Fibroblast of skin of scalp (primary cell): ENCODE measurements at places on chromosomes 2 and 18.

GRCh38 chr2:163595028-163595427 lies 140.8 kb downstream of the FIGN start:
- no peak for DNase-seq

DNA sequence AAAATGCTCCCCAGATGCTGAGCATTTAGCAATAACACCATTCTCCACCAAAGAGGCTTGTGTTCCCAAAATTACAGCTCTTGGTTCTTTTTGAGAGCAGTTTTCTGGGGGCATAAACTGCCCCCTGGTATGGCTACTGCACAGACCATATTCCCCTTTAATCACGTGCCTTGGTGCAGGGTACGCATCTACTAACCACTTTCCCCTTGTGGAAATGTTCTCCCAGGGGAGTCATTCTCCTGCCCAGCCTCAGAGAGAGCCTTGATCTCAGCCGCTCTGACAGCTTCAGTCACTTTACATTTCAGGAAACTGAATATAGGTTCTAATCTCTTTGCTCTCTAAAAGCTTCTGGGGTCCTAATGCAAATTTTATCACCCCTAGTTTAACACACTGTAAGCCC lies 44.7 kb upstream of the EML6 start:
- no peak for DNase-seq

GRCh38 chr18:46449033-46449432 lies 208.0 kb downstream of the LOXHD1 start:
- no peak for DNase-seq

GRCh38 chr18:57431467-57432080 lies 3.6 kb upstream of the ONECUT2 start:
- DNase-seq = no peak

- DNase-seq = peak; percentile 8
Measured at GRCh38 chr2:203080447-203081045, 65.9 kb downstream of the NBEAL1 start.

- DNase-seq = no peak
Measured at GRCh38 chr2:67066782-67067181, 330.4 kb upstream of the ETAA1 start.

DNA sequence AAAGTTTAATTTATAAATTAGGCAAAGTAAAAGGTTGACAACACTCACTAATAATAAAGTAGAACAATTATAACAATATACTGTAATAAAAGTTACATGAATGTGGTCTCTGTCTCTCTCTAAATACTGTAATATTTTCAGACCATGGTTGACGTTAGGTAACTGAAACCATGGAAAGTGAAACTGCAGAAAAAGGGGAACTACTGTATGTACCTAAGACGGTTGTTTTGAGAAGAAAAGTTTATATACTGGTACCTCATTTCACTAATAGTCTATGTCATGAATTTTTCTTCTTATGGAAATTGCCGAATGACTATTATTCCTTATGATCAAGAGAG lies 166.7 kb upstream of the ZNF521 start:
- DNase-seq = no peak

GRCh38 chr2:101946372-101947039 lies 45.3 kb upstream of the IL1R2 start:
- peak; percentile 12 for DNase-seq

- DNase-seq = no peak
Measured at GRCh38 chr2:9247177-9247576, 40.6 kb downstream of the ASAP2 start.

DNA sequence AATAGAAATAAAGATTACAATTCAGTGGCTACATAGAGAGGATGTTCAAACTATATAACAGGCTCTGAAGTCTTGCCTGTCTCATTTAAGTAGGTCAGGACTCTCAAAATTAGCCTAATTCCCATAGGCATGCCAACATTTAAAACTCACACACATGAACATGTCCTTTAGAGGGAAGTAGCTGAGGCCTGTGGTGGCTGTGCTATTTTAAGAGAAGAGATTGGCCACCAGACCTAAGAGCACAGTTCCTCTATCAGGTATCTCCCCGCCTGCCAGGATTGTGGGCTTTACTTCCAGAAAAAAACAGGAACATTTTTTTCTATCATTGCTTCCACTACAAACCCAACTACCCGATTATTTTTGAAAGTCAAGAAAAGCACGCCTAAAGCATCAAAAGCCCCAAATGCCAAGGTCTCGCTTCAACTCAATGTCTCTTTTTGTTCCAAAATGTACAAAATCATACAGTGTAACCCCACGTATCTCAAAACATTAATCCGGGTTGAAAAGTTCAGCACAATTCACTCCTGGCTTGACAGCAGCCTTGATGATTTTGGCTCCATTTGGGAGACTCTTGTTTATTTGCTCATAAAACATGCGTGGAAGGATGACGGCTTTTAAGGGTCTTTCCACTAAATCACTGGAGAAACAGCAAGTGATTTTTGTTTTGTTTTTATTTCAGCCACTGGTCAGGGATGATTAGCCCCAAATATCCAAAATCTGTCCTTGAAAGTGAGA lies 15.3 kb downstream of the FHL2 start:
- DNase-seq = no peak

DNA sequence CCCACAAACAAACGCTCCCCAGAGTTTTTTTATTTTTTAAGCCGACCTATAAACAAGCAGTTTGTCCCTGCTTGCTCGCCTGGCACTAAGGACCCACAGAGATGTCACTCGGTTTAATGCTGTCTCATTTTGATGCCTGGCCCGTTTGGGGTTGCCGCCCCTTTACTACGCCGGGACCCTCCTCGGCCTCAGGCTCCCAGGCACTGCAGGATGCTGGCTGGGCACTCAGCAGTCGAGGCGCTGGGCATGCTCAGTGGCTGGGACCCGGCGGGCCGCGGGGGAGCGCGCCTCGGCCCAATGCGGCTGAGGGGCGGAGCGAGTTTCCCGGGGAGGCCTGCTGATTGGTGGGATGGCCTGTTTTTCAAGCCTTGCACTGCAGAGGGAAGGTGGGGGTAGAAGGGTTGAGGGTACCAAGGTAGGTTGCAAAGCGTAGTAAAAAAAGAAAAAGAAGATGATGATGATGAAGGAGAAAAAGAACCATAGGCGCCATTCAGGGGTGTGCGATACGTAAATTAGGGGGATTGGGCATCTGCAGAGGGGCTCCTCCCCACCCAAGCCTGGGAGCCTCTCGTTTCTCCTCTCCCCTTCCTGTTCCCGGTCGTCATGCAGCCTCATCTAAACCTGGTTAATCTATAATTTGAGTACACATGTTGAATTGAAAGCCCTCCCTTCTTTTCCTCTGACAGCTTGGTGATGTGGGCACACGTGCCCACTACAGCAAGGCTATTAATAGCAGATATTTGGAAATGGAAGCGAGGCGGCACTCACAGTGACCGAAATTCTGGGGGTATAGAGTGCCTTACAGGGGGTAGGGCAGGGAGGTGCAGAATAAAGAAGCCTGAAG lies 1.5 kb upstream of the IRS1 start:
- DNase-seq = peak; percentile 79

- DNase-seq = no peak
Measured at GRCh38 chr18:24731981-24732380, 271.5 kb downstream of the HRH4 start.

GRCh38 chr18:67260841-67261240 lies 255.7 kb downstream of the DSEL start:
- peak; percentile 8 for DNase-seq

GRCh38 chr18:13530033-13530878 lies 196.1 kb downstream of the FAM210A start:
- DNase-seq = no peak

DNA sequence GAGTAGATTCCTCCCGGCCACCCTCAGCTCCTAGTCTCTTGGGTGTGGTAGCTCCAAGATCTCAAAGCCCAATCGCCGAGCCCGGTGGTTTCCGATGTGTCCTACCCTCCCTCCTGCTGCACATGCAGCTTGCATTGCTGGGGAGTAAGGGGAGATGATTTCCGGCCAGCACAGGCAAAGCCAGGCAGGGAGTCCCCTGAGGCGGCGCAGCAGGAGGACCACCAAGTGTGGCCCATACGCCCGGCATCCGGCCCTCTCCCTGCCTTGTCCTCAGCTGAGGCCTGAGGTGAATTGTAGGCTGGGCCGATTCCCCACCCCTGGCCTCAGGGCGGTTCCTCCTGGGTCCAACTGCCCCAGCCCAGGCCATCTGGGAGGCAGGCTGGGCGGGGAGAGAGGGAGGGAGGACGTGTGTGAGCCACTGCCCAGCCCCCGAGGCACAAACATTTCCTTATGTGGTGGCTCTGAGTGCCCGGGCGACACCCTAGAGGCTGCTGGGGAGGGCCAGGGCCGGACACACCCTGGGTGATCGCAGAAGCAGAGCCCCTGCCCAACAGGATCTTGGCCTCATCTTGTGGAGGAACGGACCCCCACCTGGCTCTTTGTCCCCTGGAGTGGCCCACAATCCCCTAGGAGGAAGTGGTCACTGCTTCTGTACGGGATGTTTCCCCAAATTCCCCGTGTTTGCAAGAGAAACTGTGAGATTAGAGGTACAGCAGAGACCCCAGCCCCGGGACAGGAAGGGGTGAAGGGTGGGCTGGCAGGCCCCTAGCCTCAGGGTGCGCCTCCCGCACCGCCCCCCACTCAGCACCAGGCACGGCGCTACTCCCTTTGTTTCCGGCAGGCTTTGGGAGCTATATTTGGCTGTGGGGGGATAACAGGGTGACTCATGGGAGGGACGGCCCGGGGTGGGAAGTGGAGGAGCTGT lies 41.9 kb upstream of the PTMA start:
- DNase-seq = peak; percentile 99

- no peak for DNase-seq
Measured at GRCh38 chr18:12060182-12060870, 33.3 kb upstream of the ANKRD62 start.

GRCh38 chr2:57693965-57694364 lies 352.6 kb upstream of the VRK2 start:
- DNase-seq = no peak

GRCh38 chr2:44130441-44130840 lies 38.2 kb upstream of the PPM1B start:
- DNase-seq = peak; percentile 27

- DNase-seq = no peak
Measured at GRCh38 chr2:168642873-168643272, 159.6 kb upstream of the NOSTRIN start.

GRCh38 chr2:36780231-36780839 lies 83.8 kb downstream of the VIT start:
- DNase-seq = peak; percentile 65

GRCh38 chr18:3380384-3380961 lies 69.5 kb upstream of the TGIF1 start:
- peak; percentile 48 for DNase-seq

DNA sequence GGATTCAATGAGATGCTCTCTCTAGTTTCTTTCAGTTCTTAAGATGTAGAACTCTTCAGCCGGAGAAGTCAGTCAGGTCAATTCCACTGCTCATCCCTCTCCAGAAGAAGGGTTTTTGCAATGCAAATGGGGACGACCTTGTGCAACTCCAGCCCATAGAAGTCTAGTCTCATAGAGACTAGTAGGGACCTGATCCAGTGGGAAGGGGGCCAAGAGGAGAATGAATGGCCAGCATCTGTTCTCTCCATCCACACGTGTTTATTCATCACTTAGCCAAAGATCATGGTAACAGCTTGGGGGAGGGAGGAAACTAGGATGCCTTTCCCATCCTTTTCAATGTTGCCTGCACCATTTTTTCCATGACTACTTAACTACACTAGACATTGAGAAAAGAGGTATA lies 120.2 kb downstream of the LAMA3 start:
- no peak for DNase-seq

DNA sequence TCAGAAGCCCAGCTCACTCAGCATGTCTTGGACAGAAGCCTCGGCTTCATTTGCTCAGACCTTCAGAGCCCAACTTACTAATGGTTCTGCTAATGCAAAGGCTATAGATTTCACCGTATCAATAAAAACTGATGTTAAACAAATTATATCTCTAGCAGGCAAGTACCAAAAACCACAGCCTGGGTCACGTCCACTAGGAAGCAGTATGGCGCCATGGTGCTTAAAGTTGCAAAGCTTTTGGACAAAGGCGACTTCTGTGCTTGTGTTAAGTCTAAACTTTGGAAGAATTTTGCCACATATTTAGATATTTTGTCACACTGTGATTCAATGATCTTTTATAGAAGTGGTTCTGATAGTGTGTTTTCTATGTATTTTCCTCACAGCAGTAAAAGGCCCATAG lies 276.8 kb upstream of the PARD3B start:
- DNase-seq = no peak

DNA sequence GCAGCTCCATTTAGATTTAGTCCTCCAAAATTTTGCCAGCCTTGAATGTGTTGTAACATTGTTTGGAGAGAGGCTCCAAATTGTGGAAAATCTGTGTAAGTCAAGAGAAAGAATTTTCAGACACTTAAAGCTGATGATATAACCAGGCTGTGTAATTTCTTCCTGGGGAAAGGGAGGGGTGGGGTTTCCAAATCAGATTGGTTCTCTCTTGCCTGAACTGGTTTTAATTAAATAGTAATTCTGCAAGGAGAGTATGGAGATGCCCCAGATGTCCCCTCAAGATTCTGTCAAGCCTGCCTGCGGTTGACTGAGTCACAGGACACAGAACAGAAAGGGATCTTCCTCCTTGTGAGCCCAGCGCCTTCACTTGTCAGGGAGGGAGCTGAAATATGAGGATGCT lies 54.5 kb downstream of the C18orf63 start:
- peak; percentile 86 for DNase-seq

DNA sequence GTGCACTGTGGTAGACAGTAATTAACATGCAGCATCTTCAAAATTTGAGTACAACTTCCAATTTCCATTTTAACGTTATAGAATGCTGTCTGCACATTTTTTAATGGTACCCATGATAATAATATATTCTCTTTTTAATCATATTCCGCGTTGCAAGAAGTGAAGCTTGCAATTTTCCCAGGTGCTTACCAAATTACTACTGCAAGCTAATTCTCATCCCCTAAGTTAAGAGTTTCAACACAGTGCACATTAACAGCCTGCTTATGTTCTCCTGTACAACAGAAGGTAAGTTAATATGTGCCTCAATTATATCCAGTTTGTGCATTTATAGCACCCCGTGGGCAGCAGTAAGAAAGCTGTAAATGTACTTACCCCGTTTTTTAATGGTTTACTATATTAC lies 132.9 kb downstream of the CBLN2 start:
- DNase-seq = no peak

- DNase-seq = no peak
Measured at GRCh38 chr2:48066000-48066399, 159.7 kb upstream of the FBXO11 start.

DNA sequence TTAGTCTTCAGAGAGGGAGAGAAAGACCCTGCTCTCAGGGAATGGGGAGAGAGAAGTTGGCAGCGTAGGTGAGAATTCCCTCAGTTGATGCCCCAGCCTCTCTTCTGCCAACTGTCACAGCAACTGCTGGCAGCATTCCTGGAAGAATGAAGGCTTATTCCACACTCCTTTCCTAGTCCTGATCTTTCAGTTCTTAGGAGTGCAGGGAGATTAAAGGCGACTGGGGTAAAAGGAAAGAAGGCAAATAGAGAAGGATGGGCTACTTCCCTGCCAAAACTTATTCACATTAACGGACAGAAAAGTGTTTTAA lies 65.9 kb upstream of the ACAA2 start:
- DNase-seq = no peak

DNA sequence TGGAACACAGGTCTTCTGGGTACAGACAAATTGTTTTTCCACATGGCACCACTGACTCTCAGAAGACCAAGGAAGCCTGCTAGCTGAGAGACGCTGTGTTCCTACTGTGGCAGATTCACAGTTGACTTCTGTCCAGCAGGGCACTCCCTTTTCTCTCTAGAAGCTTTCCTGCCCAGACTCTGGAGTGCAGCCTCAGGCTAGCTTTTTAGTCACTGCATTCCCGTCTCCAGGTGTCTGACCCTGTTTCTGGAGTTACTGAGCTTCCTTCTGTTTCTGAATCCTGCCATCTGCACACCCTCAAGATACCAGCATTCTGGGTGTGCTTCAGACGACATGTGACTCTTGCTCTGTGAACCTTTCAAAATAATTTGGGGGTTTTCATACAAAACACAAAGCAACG lies 125.1 kb downstream of the TMEM200C start:
- no peak for DNase-seq

GRCh38 chr2:147051248-147051647 lies 793.6 kb upstream of the ACVR2A start:
- DNase-seq = no peak
